ENCODE measurements at places on chromosomes 4 and X. TPM values are rescaled to one million over a fixed set of nuclear protein-coding genes. Genes with fewer than 3 reads are reported as not detected.
A peak's percentile ranks its signal among the peaks of the same experiment; 100 is the strongest.

The KLB gene
- 0.13 TPM for total RNA-seq

The F11 gene
- total RNA-seq, result 0.40 TPM

GRCh38 chr4:111662496-111662895 is 482.8 kb upstream of the FAM241A start:
- DNase-seq, result no peak

DNA sequence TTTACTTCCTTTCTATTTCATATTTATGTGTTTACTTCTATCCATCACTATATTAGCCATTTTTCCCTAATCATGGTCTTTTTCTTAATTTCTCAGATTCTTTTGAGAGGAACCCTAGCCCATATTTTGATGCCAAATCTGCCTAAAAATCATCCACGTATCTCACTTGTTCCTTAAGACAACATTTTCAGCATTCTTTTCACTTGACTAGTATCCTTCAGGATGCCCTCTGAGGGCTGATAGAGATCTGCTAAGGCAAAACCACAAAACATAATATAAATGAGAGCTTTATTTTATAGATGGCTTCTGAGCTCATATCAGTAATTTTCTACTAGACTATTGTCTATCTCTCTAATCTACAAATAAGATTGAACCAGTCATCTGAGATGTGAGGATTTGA is 341.9 kb downstream of the GPM6A start:
- no peak for DNase-seq

DNA sequence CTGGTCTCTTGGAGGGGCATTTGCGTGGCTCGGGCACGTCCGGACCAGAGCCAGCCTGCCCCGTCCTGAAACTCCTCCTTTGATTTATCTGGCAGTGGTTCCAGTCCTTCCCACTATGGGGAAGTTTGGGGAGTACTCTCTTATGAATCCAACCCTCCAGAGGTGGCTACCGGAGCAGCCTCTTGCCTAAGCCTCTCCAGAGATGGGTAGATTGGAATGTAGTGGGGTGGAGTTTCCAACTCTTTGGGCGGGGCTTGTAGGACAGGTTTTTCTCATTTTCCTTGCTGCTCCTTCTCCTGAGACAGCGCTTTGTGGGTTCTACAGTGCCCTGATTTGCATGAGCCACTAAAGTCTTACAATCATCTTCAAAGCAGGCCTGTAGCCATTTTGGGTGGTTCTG is 60.1 kb upstream of the XAGE1B start:
- DNase-seq, result no peak

DNA sequence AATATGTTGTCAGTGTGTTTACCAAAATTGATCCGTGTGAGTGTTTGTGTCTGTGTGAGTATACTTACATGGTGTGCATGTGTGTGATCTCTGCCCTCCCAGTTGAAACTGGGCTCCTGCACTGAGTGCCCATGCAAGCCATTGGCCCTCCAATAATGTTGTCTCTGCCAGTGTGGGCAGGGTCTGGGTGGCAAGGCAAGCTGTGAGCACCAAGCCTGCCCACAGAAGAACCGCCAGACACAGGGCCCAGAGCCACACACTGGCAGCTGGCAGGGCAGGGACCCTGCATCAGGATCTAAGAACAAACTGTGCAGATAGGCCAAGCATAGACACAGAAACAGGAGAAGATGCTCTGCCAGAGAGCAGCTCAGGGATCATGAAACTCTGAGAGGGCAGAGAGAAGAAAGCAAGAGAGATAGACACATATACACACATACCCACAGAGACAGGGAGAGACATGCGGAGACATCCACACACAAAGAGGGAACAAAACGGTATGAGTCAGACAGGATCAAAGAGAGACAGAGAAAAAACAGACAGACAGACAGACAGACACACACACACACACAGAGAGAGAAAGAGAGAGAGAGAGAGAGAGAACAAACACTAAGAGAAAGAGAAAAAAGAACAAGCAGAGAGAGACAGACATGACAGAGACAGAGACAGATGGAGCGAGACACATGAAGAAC is 555.0 kb downstream of the MID1IP1 start:
- DNase-seq, result no peak

- DNase-seq, result no peak
These were observed 840 bp downstream of the ZNF711 start for GRCh38 chrX:85244450-85245211.

DNA sequence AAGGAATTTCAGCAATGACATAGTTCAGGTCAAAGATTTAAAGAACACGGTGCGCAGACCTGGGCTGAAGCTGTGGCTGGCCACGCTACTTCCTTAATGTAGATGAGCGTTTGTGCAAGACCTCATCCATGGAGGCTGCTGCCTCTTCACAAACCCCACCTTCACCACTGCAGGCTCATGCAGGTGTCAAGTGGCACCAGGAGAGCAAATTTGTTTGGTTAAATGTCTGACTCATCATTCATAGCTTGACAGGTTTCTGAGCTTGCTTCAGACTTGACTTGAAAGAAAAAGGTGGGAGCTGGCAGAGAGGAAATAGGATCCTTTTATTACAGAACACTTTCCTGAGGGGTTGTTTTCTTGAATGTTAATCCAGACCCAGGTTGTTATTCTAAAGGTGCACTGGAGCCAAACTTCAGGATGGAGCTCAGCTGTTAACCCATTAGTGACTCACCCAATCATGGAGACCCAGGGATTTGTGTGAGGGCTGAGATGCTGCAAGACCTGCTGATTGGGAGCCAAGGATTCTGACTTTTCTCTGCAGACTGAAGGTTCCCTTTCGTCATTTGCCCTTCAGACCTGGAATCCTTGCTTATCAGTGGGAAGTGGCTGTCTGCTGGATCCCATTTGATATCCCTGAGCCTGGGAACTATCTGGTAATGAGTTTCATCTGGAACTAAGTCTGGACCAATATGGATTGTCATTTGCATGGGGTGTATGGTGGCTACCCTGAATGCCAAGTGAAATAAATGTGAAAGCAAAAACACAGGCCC is 315.3 kb downstream of the PTTG2 start:
- DNase-seq, result no peak

DNA sequence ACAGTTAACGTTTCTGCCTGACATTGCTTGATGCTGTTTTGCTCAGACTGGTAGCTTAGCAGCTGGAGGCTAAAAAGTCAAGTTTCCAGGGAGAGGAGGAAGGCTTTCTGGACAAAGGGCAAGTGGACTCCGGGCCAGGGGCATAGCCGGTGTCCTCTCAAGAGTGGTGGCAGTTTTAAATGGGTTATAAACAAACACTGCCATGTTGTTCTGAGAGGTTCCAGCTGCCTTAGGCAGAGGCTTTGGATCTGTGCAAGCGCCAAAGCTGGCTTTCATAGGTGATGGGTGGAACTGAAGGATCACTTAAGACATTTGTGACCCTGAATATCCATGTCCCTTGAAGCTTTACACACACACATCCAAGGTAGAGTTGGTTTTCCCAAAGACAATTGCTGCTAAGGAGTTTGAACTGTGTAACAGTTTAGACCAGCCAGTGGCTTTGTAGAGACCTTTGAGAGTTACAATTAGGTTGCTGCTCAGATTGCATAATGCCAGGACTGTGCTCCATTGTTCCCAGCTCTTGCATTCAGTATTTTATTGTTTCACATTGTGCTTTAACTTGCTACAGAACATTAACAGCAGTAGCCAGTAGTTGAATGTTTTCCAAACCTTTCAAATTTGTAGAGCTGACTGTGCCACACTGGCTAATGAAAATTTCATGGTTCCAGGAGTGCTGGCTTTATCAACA is 54.1 kb upstream of the AP1S2 start:
- no peak for DNase-seq

GRCh38 chrX:40471965-40472648 is 108.7 kb upstream of the ATP6AP2 start:
- no peak for DNase-seq

- peak; percentile 65 for DNase-seq
These were observed 32.9 kb upstream of the STX18 start for GRCh38 chr4:4574792-4575191.

DNA sequence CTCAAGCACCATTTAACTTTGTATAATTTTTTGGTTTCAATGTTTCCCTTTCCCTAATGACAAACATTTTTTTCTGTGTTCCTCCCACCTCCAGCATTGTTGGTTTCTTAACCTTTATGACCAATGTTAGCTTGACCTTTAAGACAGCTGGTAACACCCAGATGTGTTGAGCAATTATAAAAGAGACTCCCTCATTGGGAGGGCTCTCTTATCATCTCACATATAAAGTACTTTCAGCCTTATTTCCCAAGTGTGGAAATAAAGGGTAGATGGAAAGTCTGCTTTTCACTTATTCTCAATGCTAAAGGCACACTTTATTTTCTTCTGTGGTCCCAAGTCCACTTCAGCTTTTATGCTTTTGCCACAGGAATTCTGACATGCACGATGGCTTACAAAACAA is 1420.4 kb downstream of the RAPGEF2 start:
- no peak for DNase-seq

DNA sequence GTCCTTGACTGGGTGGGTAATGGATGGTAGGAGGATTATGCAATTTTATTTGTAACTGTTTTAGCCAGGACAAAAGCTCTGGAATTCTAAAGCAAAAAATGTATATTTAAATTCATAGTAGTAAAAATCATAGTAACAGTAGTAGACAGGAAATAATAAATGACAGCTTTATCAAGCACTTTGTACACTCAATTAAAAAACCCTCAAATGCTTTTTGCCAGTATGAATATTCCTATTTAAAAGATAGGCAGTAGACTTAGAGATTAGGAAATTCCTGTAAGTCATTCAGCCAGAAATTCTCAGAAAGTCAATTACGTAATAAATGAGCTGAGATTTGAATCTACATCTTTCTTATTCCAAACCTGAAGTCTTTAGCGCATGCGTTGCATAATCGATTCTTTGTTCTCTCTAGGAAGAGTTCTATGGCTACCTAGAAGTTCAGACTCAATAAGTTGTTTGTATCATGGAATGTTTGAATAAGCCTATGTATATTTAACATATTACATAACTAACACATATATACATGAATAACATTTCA is 2.5 kb downstream of the AADAT start:
- no peak for DNase-seq

DNA sequence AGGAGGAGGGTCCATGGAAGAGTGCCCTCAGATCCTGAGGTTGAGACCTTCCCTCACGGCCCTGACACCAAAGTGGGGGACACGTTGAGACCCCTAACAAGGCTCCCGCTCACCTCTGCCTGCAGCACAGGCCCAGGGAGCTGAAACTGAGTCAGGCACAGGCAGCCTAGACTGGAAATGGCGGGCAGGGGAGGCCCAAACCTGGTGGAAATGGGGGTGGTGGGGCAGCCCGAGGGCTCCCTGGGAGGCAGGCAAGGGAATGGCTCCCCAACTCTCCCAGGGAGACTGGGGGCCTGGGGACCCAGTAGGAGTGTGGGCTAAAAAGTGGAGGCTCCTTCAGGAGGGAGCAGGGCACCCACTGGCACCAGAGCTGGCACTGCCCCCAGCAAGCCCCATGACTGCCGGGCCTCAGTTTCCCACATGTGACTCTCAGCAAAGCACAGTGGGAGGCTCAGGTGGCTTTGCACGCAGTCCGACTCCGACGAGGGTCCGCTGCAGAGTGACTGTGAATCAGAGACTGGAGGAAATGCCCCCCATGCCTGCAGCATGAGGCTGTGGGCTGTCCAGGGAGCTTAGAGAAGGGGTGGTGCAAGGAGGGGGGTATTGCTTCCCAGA is 5.9 kb downstream of the NKX1-1 start:
- peak; percentile 36 for DNase-seq

DNA sequence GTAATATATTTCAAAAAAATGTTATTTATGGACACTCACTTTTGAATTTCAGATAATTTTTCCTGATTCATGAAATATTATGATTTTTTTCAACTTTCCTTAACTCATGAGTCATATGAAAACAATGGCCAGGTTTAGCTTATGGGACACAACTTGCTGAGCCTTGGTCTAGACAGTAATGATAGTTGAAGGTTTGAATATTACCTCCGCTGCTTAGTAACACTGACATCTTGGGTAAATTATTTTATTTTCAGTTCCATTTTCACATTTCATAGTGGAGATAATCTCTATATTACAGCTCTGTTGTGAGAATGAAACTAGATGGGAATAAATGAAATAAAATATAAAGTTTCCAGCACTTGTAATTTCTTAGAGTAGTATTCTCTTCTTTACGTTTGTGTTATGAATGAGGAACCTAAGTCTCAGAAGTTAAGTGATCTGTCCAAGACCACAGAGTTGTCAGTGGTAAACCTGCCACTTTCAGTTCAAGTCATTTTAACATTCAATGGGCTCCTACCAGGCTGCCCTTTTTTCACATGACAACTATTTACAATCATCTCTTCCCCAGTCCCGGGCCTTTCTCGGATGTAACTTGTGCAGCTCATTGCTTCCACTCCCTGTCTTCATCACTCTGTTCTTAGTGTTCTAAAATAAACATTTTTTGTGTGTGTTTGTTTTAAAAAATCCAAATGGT is 46.8 kb upstream of the GC start:
- DNase-seq, result no peak

DNA sequence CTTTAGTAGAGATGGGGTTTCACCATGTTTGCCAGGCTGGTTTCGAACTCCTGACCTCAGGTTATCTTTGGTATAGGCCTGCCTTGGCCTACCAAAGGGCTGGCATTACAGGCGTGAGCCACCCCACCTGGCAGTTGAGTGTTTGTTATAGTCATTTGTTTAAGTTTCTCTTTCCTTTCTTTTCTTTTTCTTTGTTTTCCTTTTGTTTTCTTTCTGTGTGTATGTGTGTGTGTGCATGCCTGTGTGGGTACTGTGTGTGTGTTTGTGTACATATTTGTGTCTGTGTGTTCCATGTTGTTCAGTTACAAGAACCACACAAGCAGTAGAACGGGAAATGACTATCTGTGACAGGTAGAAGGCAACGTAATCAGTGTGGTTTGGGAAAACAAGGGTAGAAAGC is 624.9 kb downstream of the FSTL5 start:
- no peak for DNase-seq

DNA sequence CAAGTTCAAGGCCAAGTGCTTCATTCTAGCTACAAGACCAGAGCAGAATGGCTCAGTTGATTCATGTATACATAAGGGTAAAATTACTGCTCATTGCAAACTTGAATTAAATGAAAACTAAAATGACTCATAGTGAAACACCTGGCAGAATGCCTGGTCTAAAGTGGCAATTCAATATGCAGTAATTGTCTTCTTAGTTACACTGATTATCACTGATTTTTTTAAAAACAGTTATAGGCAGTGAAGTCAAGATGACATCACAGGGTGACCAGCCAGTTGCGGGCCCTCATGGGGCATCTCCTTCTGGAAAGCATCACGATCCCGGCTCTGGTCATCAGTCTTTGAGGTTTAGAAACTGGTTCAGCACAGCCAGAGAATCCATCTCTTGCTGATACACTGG is 154.2 kb downstream of the RAB28 start:
- no peak for DNase-seq

DNA sequence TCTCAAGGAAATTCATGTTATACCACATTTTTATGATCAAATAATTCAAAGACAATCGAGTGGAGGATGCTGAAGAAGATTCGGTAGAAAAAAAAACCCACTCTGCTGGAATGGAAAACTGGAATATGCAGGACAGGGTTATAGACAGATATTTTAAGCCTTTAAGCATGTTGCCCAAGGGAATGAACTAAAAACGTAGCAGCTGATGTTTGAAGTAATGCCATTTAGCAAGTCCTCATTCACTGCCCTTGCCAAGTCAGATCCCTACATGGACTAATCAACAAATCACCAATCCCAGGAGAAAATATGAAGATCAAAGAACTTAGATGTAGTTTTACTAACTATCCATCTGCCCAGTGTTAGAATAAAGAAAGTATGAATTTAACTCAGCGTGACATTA is 75.6 kb upstream of the ETNPPL start:
- DNase-seq, result no peak

- no peak for DNase-seq
These were observed 407.8 kb downstream of the NKX6-1 start for GRCh38 chr4:84091266-84091665.

All from Right ventricle myocardium superior (tissue), 1 donor.